ENCODE measurements at places on chromosomes 6 and 20. TPM values are rescaled to one million over a fixed set of nuclear protein-coding genes. Genes with fewer than 3 reads are reported as not detected.

Gene GSS
- total RNA-seq: 90.2 TPM

Gene HLA-DPA1
- 13.8 TPM for total RNA-seq

DNA sequence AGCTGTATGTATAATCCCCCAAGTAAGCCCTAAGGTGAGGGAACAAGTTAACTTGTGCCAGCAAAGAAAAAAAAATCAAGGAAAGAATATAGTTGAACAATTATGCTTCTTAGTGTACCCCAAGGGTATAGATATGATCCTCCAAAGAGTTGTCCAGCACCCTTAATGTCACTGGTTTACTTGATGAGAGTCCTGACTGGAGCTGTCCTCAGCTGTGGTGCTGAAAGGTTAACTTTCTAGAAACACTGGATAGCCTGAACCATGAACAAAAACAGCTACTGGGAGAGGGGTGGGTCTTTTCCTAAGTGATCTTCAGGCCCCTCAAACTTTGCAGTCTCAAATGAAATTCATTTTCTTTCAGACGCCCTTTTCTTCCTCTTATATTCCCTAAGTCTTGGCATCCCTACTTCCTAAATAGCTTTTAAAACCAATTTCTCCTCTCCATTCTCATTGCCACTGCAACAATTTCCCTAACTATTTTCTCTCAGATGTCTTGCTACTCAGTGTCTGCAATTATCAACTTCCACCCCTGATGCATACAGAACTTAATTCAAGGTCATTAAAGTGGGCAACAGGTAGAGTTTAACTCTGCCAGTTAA is 83.5 kb upstream of the PROKR2 start:
- no peak for DNase-seq

GRCh38 chr6:105882121-105882803 is 203.9 kb upstream of the PRDM1 start:
- no peak for DNase-seq

DNA sequence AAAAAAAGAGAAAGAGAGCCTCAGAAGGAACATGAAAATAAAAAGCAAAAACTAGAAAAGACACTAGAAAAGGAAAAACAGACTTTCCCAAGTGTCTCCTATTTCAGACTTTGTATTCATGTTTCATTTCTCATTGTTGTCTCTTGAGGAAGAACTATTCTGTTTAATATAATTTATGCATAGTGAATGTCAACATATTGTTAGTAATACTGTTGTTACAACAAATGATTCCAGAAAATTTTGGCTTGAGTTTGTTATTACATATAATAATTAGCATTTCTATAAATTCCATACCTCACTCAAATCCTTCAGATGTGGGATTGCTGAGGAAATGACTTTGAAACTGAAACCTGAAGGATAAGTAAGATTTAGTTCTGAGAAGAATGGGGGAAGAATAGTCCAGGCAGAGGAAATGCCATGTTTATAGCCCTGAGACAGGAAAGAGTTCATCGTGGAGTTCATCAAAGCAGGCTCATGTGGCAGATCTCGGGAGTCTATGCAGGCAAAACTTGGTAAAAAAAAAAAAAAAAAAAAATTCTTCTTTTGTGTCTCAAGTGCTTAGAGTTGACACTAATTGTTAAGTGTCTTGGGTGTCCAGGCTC is 53.1 kb upstream of the EIF2S2 start:
- DNase-seq: no peak

- DNase-seq: no peak
Measured at GRCh38 chr6:161227004-161227960, 46.6 kb downstream of the AGPAT4 start.

GRCh38 chr20:13809373-13809772 is 24.5 kb downstream of the NDUFAF5 start:
- DNase-seq: no peak

- DNase-seq: no peak
Measured at GRCh38 chr6:62328607-62329006, 42.6 kb upstream of the KHDRBS2 start.

Data from Daoy (cell line).